Activated T-cell treated with anti-CD3 and anti-CD28 coated beads, Interleukin-2, amount 50 U/mL, for 24 hours (primary cell): ENCODE measurements at places on chromosomes 5 and 9.
A peak's percentile ranks its signal among the peaks of the same experiment; 100 is the strongest.

DNA sequence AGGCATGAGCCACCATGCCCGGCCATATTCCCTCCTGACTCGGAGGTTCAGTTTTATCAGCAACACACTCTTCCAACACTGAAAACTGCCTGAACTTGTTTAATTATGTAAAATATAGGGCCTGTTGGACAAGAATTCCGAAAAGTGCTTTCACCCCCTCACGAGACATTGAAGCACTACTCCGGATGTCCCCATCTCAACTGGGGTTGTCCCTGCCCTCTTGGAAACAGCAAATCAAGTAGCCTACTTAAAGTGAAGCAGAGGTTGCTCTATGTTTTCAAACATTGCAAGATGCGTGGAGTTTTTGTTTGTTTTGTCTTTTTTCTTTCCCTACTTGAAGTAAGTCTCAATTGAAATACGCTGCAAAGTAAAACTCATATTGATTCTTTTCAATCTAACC, 7.6 kb downstream of the PTGER4 start:
- DNase-seq = peak; percentile 42

DNA sequence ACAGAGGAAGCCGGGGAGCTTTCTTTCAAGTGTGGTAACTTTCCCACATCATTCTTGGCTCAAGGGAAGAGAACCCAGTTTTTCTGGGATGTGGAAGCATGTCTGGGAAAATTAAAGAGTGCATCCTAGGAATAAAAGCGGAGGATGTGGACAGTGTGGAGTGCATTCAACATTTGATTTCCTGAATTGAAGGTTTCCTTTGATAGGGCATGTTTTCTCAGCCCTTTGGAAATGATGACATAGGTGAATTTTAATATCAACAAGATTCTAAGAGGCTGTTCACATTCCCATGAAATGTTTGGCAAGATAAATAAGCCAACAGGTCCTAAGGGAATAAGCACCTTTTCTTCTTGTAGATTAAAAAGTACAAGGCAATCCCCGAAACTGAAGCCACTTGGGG, 63.6 kb downstream of the ENTREP1 start:
- no peak for DNase-seq

GRCh38 chr5:35458824-35459207, 158.8 kb upstream of the SPEF2 start:
- no peak for DNase-seq

DNA sequence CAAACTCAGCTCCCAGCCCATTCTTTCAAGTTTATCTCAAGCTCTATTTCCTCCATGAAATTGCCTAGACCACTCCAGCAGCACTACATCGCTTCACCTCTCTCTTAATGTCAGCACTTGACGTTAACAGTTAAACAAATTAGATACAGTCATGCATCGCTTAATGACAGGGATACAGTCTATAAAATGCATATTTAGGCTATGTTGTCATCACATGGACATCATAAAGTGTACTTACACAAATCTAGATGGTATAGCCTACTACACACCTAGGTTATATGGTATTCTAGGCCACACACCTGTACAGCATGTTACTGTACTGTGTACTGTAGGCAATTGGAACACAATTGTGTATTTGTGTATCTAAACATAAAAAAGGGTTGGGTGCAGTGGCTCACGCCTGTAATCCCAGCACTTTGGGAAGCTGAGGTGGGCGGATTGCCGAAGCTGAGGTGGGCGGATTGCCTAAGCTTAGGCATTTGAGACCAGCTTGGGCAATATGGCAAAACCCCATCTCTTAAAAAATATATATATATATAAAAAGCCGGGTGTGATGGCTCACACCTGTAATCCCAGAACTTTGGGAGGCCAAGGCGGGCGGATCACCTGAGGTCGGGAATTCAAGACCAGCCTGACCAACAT, 13.4 kb upstream of the PCSK5 start:
- no peak for DNase-seq

DNA sequence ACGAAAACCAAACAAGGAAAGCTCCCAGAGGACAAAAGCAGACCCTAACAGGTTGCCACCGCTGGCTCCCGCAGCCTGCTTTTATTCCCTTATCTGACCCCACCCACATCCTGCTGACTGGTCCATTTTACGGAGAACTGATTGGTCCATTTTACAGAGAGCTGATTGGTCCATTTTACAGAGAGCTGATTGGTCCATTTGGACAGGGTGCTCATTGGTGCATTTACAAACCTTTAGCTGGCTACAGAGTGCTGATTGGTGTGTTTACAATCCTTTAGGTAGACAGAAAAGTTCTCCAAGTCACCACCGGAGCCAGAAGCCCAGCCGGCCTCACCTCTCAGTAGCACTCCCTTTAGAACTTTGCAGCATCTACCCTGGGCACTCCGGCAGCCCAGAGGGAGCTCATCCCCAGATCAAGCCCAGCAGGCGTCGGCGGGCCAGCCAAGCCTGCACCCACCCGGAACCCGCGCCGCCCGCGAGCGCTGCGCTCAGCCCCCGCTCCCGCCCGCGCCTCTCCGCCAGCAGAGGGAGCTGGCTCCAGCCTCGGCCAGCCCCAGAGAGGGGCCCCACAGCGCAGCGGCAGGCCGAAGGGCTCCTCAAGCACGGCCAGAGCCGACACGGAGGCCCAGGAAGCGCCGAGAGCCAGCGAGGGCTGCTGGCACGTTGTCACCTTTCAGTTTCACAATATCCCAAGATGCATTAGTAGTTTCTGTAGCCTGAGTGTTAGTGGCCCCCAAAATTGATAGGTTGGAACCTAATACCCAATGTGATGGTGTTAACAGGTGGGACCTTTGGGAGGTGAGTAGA, 35.3 kb upstream of the CLPTM1L start:
- DNase-seq = peak; percentile 77

DNA sequence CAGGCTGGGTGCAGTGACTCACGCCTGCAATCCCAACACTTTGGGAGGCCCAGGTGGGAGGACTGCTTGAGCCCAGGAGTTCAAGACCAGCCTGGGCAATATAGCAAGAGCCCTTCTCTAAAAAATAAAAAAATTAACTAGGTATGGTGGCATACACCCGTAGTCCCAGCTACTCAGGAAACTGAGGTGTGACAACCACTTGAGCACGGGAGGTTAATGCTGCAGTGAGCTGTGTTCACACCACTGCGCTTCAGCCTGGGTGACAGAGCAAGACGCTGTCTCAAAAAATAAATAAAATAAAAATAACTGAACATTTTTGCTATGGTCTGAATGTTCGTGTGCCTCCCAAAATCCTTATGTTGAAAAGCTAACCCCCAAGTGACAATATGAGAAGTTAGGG, 24.5 kb downstream of the AGTPBP1 start:
- no peak for DNase-seq

DNA sequence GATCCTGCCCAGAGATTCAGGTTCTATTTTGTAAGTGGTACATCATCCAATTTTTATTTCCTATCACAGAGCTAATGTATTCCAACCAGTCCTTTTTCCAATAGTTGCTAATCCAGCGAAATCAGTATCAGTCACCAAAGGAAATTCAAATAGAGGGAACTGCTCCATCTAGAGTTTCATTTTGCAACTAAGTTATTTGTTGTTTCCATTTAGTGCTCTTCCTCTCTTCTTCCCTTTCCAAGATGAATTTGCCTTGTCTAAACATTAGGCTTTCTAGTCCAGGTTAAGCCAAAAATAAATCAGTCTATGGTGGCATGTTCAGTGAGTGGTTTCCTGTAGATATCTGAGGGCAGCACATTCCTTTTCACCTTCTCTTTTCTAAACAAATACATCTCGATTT, 79.8 kb upstream of the SPATA31D4 start:
- no peak for DNase-seq

GRCh38 chr9:136004712-136005111, 43.5 kb upstream of the UBAC1 start:
- no peak for DNase-seq

- DNase-seq = no peak
Observed at GRCh38 chr5:130978475-130978874, 186.6 kb downstream of the HINT1 start.

DNA sequence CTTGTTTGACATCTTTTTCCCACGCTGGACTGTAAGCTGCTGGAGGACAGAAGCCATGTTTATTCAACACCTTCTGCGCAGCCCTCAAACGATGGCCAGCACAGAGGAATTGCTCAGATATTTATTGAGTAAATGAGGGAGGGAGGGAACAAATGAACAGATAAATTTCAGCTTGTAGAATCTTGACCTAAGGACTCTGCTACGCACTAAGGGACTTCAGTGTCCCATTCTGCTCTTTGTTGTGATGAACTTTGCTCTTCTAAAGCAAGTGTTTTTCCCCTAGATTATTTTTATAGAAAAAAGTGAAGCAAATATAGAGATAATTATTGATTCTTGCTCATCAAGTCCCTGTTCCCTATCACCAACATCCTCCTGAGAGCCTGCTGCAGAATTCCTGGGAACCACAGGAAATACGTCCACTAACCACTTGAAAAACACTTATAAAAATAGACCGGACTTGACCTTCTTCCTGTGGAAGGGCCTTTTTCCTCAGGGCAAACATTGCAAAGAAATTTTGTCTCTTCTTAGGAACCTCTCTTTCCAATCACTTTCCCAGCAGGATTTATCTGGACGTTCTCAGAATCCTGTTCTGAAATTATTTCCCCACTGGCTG, 54.9 kb downstream of the FGF1 start:
- DNase-seq = no peak

GRCh38 chr5:139079225-139079990, 118.8 kb downstream of the SIL1 start:
- DNase-seq = no peak

- DNase-seq = no peak
Observed at GRCh38 chr9:128206484-128206883, 3.3 kb downstream of the DNM1 start.

GRCh38 chr5:33312571-33313549, 127.9 kb upstream of the TARS1 start:
- no peak for DNase-seq

DNA sequence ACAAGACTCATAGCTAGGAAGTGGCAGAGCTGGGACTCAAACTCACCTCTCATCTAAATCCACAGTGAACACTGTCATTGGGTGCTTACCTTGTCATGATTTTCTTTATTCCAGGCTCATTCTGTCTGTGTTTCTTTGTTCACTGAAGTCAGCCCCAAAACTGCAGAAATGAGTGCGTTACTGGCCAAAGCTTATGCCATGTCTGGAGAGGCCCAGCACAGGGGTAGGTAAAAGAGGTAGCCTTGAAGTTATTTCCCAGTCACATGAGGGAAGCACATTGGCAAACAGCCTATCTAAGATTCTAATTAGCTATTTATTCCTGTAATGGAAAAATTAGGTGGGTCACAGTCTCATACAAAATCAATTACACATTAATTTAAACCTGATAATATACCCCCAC, 29.8 kb downstream of the TTC23L start:
- DNase-seq = no peak

DNA sequence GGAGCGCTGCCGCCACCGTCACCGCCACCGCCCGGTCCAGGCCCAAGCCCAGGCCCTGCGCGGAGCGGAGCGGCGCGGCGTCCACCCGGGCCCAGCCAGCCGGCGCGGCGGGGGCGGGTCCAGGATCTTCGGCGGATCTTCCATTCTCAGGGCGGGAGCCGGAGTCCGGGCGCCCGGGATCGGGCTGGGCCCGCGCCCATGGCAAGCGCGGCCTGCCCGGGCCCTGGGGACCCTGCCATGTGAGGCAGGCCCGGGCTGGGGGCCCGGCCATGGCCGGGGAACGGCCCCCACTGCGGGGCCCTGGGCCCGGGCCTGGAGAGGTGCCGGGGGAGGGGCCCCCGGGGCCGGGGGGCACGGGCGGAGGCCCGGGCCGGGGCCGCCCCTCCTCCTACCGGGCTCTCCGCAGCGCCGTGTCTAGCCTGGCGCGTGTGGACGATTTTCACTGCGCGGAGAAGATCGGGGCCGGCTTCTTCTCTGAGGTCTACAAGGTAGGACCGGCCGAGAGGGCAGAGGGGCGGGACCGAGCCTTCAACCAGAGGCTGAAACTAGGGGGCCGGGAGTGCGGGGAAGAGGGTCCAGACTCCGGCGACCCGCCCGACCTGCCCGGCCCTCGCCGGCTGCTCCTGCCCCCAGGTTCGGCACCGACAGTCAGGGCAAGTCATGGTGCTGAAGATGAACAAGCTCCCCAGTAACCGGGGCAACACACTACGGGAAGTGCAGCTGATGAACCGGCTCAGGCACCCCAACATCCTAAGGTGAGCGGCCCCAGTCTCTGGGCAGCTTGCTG, 482 bp downstream of the TESK1 start:
- DNase-seq = peak; percentile 58

GRCh38 chr5:128693764-128694163, 155.7 kb upstream of the FBN2 start:
- no peak for DNase-seq

DNA sequence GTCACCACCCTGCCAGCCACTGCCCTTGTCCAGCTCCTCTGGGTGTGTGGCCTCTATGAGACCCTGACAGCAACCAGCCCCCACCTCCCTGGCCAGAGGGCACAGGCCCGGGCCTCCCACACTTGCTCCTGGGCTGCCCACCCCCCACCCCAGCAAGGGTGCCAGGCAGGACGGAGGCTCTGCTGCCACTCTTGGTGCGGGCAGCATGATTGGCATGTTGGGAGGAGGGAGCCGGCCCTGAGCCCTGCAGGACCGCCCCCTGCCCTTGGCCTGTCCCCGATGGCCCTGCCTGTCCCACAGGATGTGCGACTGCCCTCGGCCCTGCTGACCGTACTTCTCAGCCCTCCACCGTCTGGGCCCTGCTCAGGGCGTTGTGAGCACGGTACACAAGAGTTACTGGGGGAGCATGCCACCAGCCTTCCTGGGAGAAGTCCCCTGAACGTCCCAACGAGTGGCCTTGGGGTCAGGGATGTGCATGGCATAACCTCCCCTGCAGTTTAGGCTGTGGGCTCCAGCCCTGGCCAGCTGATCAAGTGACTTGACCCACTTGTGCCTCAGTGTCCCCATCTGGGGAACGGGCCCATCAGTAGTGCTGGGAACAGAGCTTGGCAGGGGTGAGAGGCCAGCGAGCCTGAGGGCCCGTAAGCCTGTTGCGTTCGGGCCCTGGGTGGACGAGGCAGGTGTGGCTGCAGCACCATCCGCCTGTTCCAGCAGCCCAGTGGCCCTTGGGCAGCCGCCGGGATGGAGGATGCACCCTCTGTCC, 16.0 kb downstream of the GPSM1 start:
- no peak for DNase-seq

- DNase-seq = no peak
Observed at GRCh38 chr5:75847561-75848021, 130.4 kb upstream of the POC5 start.

- no peak for DNase-seq
Observed at GRCh38 chr5:109196087-109196822, 213.5 kb downstream of the PJA2 start.

DNA sequence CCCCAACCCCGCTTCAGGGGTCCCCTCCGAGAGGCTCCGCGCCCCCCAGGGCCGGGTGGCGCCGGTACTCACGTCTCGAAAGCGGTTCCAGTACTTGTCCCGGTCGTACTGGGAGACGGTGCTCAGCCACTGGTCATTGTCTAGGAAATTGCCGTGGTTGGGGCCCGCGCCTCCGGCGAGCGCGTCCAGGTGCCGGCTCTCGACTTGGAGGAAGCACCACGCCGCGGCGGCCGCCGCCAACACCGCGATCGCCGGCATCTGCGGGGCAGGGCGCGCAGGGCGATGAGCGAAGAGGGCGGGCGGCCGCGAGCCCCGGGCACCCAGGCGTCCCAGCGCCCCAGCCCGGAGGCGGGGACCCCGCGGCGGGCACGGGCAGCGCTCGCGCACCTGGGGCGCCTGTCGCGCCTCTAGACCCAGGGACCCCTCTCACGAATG, 808 bp downstream of the SPOCK1 start:
- peak; percentile 31 for DNase-seq

- DNase-seq = peak; percentile 69
Observed at GRCh38 chr9:33458444-33458843, 11.1 kb upstream of the AQP3 start.

GRCh38 chr5:60387051-60387440, 312.9 kb downstream of the DEPDC1B start:
- no peak for DNase-seq
